Glutamatergic neuron (in vitro differentiated cells): ENCODE measurements at places on chromosomes 5 and 9. TPM values are rescaled to one million over a fixed set of nuclear protein-coding genes. Genes with fewer than 3 reads are reported as not detected.

The ARID3C gene
- not detected for total RNA-seq

The CMYA5 gene
- 0.74 TPM for total RNA-seq

The NEUROG1 gene
- 222 TPM for total RNA-seq

The IFNA2 gene
- total RNA-seq: not detected

The PCDHB10 gene
- 17.7 TPM for total RNA-seq

The C9orf153 gene
- total RNA-seq: 0.27 TPM

The GALNT12 gene
- total RNA-seq: 2.7 TPM

The FAT2 gene
- total RNA-seq: 0.02 TPM

- DNase-seq: no peak
Measured at GRCh38 chr5:108681079-108681921, 66.4 kb upstream of the FER start.

DNA sequence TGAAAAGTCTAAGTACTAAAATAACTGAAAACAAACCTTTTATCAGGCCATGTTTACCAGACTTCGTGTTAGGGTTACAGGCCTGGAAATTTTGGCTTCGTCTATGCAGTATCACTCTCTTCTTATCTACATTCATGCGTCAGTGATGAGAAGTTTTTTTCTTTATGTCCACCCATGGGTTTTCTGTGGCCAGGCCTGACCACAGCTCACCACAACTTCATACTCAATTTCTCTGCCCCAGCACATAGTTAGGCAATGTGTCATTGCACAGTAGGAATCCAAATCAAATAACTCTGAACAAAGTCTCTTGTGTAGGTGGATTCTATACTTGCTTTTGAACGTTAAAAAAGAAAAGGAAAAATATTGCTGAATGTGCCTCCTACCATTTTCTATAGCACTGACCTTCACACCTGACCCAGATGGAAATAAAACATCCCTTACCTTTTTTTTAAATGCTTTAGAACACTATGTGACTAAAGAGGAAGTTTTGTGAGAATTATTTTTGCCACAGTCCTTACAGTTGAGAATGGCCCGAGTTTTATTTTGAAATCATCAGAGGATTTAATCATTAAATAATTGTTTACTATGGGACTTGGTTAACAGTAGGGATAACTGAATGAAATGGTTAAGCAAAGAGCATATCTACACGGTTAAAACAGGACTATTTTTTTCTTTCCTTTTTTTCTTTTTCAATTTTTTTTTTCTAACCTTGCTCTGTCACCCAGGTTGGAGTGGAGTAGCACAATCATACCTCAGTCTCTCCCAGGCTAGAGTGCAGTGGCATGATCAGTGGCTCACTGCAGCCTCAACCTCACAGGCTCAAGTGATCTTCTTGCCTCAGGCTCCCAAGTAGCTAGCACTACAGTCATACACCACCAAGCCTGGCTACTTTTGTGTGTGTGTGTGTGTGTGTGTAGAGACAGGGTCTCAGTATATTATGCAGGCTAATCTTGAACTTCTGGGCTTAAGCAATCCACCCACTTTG lies 1247.0 kb upstream of the ACO1 start:
- DNase-seq: no peak

DNA sequence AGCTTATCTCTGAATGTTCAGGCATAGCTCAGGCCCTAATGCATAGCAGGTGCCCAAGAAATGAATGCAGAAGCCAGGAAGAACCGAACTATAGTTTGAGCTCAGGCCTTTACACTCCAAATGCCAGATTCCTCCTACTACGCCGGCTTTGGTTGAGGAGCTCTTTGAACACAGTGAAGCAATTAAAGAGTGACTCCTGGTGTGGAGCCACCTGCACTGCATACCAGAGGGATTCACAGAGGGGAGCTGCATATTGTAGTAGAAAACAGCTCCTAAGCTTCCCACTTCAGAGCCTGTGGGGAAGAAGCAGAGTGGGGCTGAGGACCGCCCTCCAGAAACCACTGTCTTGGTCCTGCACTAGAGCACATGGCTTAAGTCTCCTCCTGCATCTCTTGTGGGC lies 14.5 kb upstream of the KCNMB1 start:
- DNase-seq: no peak

DNA sequence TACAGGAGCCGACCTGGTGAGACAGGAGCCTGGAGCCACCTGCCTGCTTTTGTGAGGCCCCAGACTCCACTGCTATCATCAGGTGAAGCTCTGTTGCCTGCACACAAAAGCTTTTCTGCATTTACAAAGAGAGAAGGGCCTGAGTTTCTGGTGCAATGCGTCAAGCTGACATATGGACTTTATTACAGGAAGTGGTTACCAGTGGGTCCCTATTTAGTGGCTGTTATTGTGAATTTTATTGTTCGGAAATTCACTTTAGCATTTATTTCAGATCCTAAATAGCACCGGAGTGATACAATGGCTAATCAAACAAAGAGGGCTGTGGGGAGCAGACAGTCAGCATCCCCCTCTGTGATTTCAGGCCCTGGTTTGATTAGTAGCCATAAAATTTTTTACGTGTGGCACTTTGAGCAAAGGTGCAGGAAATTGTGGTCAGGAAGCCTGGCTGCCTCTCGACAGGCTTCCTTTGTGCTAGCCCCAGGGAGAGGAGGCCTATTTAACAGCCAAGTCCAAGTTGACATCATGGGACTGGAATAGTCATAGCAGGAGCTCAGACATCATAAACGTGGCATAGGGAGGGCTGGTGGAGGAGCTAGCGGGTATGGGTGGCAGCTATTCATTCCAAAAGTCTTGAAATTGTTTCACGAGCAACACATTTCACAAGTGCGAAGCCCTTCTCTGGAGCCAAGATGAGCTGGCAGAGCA lies 8.4 kb downstream of the TGFBI start:
- no peak for DNase-seq

GRCh38 chr5:128446-128845 lies 36.5 kb downstream of the PLEKHG4B start:
- DNase-seq: no peak

DNA sequence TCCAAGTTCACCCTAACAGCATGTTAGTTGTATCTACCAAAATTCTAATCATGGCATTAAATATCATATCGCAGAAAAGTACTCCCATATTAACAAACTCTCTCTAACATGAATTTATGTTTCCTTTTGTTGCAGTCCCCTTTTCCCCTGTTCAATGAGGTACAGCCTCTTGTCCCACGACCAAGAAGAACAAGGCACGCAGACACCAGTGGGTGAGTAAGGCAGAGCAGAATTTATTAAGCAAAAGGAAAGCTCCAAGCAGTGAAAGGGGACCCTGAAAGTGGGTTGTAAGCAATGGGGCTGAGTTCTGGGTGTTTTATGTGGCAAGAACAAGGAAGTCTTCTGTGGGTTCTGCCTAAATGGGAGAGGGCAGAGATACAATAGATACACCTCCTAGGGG lies 183.5 kb downstream of the LURAP1L start:
- DNase-seq: no peak

- DNase-seq: no peak
Measured at GRCh38 chr5:150061538-150061995, 24.8 kb downstream of the CSF1R start.

- DNase-seq: no peak
Measured at GRCh38 chr9:720239-720881, 121.1 kb upstream of the DMRT1 start.

- DNase-seq: no peak
Measured at GRCh38 chr9:13485068-13485596, 205.6 kb upstream of the MPDZ start.

DNA sequence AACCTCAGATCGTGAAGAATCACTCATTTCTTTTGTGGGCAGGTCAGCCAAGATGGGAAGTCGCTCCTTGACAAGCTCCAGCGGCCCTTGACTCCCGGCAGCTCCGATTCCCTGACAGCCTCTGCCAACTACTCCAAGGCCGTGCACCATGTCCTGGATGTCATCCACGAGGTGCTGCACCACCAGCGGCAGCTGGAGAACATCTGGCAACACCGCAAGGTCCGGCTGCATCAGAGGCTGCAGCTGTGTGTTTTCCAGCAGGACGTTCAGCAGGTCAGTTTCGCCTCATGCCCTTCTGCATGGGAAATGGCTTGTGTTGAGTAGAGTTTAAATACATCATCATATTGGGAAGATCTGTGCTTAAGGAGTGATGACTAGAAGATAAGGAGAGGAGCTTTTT lies 173.3 kb downstream of the TRIO start:
- DNase-seq: no peak

DNA sequence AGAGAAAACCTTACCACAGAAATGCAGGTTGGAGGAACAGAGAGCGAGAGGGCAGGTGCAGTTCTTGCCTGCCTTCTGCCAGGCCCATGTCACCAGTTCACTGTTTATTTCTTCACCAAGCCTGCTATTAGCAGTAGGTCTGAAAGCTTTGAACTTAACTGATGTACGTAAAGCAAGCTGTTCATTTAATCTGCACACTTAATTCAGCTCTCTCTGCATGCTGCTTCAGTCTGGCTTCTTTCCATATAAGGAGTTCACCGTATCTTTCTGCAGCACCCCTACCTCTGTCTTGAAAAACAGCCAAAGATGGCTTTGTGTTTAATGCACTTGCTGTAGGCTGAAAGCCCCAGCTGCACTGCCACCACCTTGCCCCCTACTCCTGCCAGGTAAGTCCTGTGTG lies 205.1 kb downstream of the RAB3C start:
- no peak for DNase-seq

DNA sequence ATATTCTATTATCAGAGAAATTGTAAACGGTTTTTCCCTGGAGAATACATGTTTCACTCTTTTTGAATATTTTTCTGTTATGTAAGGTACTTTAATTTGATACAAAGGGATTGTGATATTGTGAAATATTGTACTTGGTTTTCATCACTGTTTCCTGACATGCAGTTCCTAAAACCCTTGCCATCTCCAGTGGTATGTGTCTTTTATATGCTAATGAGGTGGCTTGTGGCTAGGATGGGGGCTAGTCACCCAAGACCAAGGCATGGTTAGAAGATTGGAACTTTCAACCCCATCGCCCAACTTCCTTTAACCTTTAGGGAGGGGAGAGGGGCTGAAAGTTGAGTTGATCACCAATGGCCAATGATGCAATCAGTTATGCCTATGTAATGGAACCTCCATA lies 160.6 kb downstream of the TAF11L14 start:
- no peak for DNase-seq

DNA sequence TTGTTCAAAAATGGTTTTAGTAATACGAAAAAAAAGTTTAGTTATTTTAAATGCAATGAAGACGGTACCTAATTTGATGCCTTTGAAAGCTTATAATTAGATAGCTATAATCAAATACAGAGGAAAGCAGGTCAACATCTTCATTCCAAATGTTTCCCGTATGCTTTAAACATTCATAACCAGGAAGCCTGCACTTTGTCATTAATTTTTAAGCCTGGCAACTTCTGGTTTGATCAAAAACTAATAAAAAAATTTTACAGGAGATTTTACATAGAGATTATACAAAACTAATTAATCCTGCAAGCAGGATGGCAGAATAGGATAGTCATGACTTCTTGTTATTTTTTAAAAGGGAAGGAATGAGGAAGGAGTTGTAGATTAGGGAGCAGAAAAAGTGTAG lies 353.0 kb downstream of the FBXL17 start:
- no peak for DNase-seq

DNA sequence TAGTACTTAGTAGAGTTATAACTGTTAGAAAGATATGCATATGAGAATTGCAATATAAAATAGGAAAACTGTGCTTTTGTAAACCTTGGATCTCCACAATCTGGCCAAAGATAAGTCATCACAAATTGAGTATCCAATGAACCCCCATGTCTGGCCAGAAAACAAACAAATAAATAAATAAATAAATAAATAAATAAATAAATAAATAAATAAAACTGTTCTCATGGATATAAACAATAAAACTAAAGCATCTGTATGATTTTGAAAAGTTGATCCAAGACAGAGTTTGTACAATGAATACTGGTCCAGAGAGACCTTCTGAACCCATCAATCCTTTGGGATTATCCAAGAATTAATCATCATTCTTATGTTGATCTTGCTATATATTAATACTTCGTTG lies 367.6 kb upstream of the CDH9 start:
- DNase-seq: no peak

DNA sequence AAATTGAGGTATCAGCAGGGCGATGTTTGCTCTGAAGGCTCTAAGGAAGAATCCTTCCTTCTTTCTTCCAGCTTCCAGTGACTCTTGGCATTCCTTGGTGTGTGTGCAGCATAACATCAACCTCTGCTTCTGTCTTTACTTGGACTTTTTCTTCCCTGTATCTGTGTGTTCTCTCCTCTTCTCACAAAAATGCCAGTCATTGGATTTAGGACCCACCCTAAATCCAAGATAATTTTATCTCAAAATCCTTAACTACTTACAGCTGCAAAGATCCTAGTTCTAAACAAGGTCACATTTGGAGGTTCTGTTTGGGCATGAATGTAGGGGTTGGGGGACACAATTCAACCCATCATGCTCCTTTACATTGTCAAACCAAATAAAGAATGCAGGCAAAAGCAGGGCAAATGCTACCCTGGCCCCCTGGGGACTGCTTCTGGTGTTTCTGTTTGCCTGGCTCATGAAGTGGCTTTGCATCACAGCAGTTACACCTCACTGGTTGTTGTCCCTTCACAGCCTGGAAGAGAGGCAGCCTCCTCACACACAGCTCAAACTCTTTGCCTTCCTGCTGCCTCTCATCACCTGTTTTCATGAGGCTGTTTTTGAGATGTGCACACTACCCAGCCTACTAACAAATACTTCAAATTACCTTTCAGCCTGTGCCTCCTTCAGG lies 64.8 kb upstream of the PLCXD3 start:
- peak; percentile 48 for DNase-seq

- DNase-seq: no peak
Measured at GRCh38 chr5:176870110-176870591, 29.0 kb downstream of the HK3 start.
